Fibroblast of skin of right biceps (primary cell): ENCODE measurements at places on chromosomes 6 and 20.

GRCh38 chr6:109978174-109979032 lies at the start of gene GPR6:
Gene GPR6, plus strand, starts transcription at chr6:109978311. Its CDS starts 802 bp downstream, at chr6:109979113.
- peak; percentile 57 for DNase-seq

DNA sequence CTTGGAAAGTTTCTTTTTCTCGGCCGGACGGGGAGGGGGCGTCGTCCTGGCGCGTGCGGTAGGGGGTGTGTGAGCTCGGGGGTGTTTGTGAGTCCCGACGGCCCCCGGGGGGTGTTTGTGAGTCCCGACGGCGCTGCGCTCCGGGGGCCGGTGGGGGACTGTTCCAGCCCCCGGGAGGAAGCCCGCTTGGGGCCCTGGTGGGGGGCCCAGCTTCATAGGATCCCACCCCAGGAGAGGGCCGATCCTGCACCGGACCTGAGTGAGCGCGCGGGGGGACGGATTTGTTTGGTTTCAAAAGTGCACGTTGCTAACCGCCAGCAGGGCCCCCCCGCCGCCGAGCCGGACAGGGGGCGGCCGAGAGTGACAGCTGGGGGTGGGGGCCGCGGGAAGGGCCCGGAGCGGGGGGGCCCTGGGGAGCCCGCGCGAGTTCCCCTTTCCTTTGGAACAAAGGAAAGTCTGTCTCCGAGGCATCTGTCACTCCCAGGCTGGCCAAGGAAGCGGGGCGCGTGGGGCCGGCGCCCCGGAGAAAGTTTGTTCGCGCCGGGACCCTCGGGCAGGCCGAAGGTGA lies 485 bp downstream of the TGIF2 start:
- DNase-seq: peak; percentile 30

GRCh38 chr6:45436544-45437438 lies 59.1 kb upstream of the SUPT3H start:
- peak; percentile 87 for DNase-seq

DNA sequence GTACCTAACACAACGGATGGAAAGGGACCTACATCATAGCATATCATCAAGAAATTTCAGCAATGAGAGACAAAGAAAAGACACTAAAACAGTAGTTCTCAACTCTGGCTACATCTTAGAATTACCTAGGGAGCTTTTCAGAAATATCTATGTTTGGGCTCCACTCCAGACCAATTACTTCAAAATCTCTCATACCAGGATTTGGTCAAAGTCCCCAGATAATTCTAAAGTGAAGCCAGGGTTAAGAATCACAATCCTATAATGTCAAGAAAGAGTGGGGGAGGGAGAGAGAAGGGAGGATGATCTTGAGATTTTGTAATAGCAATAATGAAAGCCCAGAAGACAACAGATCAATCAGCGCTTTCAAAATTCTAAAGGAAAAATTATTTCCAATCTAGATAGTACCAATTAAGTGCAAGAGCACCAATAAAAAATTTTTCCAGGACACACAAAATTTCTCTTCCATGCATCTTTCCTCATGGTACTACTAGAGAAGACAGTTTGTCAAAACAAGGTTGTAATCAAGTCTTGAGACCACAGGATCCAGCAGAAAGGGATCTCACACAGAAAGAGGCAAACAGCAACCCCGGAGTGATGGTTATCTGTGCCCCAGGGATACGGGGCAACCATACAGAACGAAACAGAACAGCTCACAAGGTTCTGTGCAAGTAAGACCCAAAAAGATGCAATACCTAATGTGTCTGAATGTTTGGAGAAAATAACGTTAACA lies 152.9 kb upstream of the DST start:
- DNase-seq: peak; percentile 36

DNA sequence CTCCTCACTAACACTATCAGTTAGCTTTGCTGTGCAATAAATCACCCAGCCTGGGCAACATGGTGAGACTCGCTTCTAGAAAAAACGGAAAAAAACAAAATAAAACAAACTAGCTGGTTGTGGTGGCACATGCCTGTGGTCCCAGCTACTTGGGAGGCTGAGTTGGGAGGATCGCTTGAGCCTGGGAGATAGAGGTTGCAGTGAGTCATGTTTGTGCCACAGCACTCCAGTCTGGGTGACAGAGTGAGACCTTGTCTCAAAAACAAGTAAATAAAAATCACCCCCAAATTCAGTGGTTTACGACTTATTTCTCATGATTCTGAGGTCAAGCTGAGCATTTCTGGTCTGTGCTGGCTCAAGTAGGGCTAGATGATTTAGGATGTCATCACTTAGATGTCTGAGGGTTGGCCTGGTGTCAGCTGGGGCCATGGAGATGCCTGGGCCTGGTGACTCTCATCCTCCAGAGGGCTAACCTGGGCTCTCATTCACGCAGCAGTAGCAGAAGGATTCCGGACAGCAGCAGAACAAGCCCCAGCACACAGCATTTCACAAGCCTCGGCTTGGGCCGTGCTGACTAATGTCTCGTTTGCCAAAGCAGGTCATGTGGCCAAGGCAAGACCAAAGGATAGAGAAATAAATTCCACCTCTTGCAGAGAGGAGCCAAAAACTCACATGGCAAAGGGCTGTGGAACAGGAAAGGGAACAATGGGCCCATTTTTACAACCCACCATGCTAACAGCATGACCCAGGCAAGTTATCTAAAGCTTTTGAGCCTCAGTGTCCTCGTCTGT lies 32.5 kb downstream of the MGME1 start:
- DNase-seq: peak; percentile 59

DNA sequence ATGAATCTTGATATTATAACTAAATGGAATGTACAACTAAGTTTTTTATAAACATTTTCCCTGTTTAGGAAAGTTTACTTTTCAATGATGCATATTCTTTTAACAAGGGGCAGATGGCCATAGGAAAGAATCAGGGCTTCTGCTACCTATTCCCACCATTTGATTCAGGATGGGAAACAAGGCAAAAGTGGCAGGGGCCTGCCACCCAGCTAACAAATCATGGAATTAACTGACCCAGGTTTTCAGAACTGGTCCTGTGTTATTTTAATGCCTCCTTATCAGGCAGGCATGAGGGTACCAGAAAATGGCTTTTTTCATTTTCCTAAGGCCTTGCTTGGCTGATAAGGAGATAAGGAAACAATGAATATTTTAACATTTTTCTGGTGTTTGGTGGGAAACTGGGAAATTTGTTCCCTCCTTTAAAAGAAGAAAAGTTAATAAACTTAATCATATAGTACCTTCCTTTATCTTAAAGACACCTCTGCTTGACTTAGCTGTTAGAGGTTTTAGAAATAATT lies 6.7 kb downstream of the POU3F2 start:
- DNase-seq: no peak

- DNase-seq: no peak
These were observed 692.1 kb downstream of the HTR1B start for GRCh38 chr6:76771059-76771634.

GRCh38 chr6:136503303-136504029 lies 46.8 kb downstream of the MAP7 start:
- no peak for DNase-seq

DNA sequence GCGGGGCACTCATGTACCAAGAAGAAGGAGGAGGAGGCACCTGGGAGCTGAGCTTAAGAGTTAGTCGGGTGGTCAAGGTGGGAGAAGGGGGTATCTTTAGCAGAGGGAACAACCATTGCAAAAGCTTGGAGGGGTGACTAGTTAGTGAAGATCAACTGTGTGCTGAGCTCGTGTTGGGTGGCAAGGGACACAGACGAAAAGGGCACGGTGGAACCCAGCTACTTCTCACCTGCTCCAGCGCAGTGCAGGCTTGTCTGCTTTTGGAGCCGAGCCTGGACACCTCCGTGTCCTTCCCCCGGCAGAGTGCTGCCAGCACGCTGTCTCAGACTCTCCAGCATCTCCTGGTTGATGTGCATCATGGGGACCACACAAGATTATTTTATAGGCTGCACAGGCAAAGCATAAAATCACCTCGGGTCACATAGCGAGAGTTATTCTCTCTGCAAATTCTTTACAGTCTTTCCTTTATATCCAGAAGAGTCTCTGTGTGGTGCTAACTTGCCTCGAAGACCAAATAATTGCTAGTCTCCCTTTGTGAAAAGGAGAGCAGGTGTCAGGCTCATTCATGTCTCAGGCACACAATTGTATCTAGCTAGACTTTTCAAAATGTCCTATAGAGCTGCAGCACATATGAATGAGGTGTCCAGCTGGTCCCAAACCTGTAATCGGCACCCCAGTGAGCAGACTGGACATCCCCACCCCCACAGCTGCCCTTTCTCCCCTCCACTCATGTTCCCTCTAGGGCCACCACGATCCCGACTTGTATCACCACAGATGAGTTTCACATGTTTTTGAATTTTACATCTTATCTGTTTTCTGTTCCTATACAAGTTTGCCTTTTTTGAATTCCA lies 123.4 kb downstream of the CEBPB start:
- DNase-seq: no peak

DNA sequence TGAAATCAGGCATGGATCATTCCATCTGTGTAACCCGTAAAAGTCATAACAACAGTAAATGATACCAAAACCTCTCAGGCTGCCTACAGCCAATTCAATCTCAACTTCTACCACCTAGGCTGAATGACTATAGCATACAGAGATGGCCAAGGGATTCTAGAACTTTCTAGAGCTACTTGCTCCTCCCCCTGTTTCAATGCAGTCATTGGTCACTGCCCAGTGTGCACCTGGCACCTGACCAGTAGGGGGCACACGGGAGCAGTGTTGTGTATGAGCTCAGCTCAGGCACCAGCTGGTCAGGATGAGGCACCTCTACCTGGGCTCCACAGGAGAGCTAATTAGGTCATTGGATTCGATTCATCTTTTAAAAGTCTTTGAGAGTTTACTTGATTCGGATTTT lies 86.2 kb downstream of the PLEKHG1 start:
- peak; percentile 14 for DNase-seq

GRCh38 chr6:65116326-65116725 lies 590.7 kb downstream of the EYS start:
- DNase-seq: no peak

DNA sequence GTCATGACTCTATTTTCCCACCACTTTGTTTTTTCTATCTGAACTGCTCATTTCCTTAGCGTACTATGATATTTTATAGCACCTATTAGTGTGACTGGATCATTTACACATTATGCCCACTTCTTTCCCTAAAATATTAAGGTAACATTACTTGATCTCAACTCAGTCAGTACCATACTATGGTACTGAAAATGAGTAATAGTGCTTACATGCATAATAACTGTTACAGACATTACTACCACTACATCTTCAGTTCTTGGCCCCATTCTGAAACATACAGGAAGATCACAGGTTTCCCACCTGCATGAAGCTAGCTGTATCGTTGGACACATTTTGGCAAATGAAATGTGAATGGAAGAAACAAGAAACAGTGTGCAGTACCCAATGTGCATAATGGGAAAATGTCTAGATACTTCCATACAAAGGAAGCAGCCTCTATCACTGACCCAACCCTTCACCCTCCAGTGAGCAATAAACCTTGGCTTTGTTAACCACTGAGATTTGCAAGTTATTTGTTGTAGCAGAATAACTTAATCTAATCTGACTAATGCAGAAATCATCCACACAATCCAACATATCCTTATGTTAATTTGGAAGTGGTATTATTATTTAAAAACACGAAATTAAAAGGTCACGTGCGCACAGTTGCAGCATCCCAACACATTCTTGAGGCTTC lies 108.6 kb upstream of the DOK5 start:
- no peak for DNase-seq

GRCh38 chr6:130505808-130506598 lies 140.2 kb downstream of the TMEM200A start:
- DNase-seq: no peak

- no peak for DNase-seq
These were observed 72.8 kb upstream of the ZNF133 start for GRCh38 chr20:18215566-18215965.

GRCh38 chr6:141164042-141164743 lies 968.5 kb upstream of the GJE1 start:
- no peak for DNase-seq
